Skeletal muscle tissue (tissue), 5 donors: ENCODE measurements at places on chromosomes 3 and 15. TPM values are rescaled to one million over a fixed set of nuclear protein-coding genes. Genes with fewer than 3 reads are reported as not detected.

CCDC54 gene
- total RNA-seq: not detected

CAPN3 gene
- total RNA-seq: 675 TPM

CADPS gene
- 1.0 TPM for total RNA-seq

LRRC2 gene
- 3.7 TPM for total RNA-seq

RARB gene
- total RNA-seq: 20.9 TPM

LRTM1 gene
- total RNA-seq: 106 TPM

AP3B2 gene
- total RNA-seq: not detected

GOLGA8G gene
- not detected for total RNA-seq

DPPA2 gene
- total RNA-seq: not detected

SMARCC1 gene
- 75.2 TPM for total RNA-seq

TUBGCP4 gene
- total RNA-seq: 11.5 TPM
